ENCODE measurements at places on chromosomes 16 and 17.

- no peak for DNase-seq
Observed at GRCh38 chr16:72928090-72928981, 119.6 kb downstream of the ZFHX3 start.

GRCh38 chr17:76549215-76549518, 9.3 kb downstream of the PRCD start:
- no peak for DNase-seq

DNA sequence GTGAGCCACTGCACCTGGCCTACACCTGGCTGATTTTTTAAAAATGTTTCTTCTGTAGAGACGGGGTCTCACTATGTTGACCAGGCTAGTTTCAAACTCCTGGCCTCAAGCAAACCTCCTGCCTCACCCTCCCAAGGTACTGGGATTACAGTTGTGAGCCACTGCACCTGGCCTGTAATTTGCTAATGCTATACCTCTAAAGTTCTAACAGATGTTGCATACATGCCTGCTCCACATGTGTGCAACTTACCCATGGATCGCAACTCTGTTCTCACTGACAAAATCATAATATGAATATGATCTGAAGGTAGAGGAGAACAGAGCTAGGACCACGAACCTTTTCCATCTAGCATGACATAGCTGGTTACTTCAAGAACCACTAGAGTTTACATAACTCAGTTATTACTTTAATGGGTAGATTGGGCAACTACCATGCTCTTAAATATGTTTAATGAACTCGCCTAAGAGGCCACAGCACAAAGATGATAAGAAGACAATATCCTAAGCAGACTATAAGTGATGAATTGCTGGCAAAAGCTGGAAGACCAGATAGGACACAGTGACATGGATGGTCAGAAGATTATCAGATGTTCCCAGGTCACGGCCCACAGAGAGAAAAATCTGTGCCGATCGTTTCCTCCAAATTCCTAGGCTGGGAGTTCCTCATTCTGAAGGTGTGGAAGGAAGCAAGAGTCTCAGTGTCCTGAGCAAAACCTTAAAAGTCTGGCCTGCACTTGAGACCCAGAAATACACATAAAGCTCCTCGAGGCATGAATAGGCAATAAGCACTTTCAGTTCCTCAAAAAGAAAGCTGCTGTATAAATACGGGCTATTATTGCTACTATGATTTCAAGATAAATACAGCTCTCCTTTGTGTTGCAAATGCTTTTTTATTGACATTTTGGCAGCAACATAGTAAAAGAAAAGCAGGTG, 53.6 kb upstream of the ICAM2 start:
- DNase-seq, result peak; percentile 63

DNA sequence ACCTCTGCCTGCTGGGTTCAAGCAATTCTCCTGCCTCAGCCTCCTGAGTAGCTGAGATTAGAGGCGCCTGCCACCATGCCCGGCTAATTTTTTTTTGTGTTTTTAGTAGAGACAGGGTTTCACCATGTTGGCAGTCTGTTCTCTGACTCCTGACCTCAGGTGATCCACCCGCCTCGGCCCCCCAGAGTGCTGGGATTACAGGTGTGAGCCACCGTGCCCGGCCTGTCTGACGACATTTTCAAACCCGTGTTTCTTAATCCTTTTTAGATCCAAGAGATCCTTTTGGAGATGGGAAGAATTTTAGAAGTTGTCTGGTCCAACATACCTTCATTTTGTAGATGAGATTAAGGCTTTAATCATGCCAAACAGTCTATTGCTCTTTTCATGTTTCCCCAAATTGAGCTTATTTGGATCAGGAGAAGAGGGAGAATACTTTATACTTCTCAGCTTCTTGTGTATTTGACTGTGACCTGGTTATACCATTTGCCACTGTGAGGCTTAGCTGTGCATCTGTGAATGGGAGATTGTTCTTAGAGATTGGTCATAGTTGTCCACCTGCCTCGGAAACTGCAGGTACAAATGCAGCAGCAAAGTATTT, 25.8 kb downstream of the USP10 start:
- DNase-seq, result no peak

GRCh38 chr16:30888856-30889499, 4.9 kb downstream of the BCL7C start:
- no peak for DNase-seq

DNA sequence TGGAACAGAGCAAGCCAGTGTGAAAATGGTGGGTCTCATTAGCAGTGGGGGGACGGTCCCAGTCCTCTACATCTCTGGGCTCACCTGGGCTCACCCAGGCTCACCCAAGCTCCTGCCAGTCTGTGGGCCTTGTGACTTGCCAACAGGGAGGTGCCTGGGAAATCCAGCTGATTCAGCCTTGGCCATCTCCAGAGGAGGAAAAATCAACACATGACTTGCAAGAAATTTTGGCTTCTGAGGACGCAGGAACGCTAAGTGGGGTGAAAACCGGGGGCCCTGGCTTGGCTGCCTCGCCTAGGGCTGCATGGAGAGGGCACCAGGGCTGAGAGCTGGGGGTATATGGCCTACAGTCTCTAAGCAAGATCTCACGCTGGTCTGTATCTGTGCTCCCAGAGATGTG, 47.7 kb downstream of the VAC14 start:
- no peak for DNase-seq
